Melanocyte of skin (primary cell): ENCODE measurements at places on chromosomes 3 and 15. TPM values are rescaled to one million over a fixed set of nuclear protein-coding genes. Genes with fewer than 3 reads are reported as not detected.

MYL3 gene
- not detected in 2 replicates for total RNA-seq

TTLL13 gene
- under 0.01 TPM in 1 of 2 replicates, not detected in the other for total RNA-seq

SERPINI2 gene
- 0.46 TPM in 1 of 2 replicates, not detected in the other for total RNA-seq

ACOX2 gene
- 1.1 and 1.4 TPM in 2 replicates for total RNA-seq
